ENCODE measurements at places on chromosomes 7 and 10.
A peak's percentile ranks its signal among the peaks of the same experiment; 100 is the strongest.

GRCh38 chr10:44399659-44400451 lies 15.0 kb upstream of the CXCL12 start:
- no peak for DNase-seq

DNA sequence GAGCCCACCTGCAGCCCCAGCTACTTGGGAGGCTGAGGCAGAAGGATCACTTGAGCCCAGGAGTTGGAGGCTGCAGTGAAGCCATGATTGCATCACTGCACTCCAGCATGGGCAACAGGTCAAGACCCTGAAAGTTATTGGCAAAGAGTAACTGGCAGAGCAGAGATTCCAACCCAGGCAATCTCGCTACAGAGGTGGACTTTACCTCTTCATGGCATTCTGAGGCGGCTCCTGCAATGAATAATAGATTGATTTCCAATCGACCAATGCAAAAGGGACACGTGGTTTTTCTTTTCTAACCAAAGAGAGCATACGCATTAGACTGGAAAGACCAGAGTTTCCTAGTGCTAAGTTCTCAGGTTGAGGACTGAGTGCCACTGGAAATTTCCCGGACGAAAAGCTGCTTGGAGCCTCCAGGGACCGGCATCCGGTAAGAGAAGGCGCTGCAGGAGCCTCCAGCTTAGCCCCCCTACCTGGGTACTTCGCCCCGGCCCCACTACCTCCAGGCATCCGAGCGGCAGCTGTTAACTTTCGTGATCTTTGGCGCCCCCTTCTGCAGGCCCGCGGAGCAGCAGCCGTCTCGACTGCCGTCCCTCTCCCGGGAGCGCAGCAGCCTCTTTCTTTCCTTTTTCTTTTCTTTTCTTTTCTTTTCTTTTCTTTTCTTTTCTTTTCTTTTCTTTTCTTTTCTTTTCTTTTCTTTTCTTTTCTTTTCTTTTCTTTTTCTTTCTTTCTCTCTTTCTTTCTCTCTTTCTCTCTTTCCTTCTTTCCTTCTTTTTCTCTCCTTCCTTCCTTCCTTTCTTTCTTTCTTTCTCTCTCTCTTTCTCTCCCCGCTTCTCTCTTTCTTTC lies 4.1 kb downstream of the MBLAC1 start:
- DNase-seq: peak; percentile 53

DNA sequence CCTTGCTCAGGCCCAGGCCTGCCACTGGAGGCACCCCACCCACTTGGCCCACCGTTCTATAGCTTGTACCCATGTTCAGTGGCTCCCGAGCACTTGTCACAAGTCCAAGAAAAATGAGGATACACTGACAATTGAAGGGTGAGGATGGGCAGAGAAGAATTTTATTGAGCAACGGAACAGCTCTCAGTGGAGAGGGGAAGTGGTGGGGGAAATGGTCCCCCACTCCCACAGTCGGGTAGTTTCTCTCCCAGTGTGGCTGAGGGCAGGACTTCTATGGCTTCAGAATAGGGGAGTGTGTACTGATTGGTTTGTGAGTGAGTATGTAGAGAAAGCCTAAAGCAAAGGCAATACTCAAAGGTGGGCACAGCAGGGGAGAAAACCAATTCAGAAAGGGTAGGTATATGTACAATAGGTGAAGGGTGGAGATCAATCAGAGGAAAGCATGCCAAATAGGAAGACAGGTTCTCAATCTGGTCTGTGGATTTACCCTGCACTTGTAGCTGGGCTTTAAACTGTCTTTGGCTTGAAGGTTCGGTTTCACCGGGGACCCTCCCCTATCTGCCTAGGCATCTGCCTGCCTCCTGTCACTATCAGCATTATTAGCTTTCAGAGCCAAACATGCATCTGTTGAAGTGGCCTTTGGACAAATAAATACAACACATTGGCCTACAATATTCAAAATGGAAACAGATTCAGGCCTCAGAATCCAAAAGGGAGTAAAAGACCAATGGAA lies 8.9 kb upstream of the TSPAN13 start:
- DNase-seq: no peak

DNA sequence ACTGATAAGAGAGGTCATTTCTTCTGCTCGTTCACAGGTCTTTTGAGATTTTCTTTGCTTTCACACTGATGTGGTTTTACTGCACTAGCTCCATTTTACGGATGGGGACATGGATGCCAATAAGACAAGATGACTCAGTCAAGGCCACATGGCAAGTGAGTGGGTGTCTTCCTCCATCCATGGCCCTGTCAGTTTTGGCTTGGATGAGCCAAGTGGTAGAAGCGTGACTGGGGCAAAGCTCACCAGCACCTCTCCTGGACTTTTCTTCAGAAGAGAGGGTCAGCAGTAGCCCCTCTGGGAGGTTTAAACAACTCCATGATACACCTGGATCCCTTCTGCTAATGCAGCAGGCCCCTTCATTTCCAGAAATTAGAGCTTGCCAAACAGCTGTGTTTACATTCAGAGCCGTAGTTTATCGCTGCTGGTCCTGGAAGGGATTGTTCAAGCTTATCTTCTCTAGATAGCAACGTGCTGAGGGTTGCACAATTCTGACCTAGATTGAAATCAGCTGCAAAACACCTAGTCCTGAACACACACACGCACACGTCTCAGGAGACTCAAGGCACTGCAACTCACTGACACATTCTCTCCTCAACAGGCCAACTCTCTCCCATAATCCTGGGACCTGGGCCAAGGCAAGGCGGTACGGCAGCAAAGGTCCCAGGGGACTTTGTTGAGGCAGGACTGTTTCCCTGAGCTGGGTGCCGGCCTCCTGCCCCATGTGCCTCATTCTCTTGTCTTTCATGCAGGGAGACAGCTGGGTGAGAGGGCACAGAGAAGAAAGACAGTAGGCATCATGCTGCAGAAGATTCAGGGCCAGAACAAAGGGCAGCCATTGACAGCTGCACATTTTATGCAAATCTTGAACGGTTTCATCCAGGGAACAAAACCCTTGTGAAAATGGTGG lies 14.2 kb upstream of the PDCD4 start:
- DNase-seq: no peak

GRCh38 chr7:32905175-32905662 lies 13.7 kb upstream of the KBTBD2 start:
- DNase-seq: peak; percentile 26

GRCh38 chr7:98826811-98827231 lies 43.0 kb downstream of the TMEM130 start:
- DNase-seq: peak; percentile 75

DNA sequence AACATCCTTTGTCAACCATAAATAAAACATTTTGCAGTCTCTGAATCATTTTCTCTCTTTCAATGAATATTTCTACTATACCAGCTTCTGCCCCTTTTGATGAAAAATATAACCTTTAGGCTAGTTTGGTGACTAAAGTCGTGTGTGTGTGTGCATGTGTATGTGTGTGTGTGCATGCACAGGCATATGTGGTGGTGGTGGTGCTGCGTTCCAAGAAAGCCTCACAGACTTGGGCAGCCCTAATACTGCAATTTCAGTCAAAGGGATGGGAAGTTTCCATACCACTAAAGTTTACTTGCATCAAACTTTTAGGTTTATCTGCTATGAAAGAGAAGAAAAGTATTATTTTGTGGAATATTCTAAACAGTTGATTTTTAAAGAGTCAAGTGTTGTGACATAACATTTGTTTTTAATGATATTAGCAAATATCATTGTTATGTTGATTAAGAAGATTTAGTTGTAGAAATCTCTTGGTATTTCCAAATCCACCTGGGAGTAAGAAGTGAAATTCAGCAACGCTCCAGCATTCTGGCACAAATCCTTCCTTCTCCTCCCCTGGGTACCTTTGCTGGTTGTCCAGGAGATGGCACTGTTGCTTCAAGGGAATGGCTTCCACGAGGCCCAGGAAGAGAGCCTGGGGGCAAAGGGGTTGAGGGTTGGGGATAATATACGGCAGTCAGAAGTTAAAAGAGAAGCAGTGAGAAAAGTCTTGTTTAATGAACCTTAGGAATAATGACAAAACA lies 41.5 kb downstream of the ASB4 start:
- DNase-seq: peak; percentile 81

DNA sequence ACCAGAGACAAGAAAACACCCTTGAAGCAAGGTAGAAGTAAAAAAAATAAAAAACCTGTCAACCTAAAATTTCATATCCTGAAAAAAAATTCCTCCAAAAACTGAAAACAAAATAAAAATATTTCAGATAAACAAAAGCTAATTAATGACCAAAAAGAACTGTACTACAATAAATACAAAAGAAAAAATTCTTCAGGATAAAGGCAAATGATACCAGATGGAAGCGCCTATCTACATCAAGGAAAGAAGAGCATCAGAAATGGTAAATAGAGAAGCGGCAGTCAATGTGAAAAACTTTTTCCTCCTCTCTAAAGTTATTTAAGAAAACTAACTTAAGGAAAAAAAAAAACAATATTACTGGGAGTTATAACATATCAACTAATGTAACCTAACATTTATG lies 79.8 kb downstream of the RSU1 start:
- DNase-seq: no peak

GRCh38 chr7:84175461-84175860 lies 19.1 kb downstream of the SEMA3A start:
- DNase-seq: no peak

DNA sequence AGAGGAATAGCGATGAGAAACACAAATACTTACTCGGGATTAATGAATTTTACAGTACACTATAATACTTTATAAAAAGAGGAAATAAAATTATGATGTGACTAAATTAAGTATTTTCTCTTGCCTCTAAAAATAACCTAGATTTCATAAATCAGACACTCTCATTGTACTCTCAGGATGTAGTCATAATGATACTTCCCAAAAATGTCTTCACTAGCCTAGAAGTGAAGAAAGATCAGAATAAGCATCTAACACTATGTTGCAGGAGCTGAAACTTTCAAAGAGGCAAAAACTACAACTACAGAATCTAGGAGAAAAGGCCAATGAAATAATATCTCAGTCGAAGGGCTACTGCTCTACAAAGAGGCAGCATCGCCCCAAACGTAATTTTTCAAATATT lies 49.4 kb downstream of the DNAJC1 start:
- no peak for DNase-seq

GRCh38 chr10:99540657-99541531 lies 8.2 kb downstream of the NKX2-3 start:
- DNase-seq: no peak

DNA sequence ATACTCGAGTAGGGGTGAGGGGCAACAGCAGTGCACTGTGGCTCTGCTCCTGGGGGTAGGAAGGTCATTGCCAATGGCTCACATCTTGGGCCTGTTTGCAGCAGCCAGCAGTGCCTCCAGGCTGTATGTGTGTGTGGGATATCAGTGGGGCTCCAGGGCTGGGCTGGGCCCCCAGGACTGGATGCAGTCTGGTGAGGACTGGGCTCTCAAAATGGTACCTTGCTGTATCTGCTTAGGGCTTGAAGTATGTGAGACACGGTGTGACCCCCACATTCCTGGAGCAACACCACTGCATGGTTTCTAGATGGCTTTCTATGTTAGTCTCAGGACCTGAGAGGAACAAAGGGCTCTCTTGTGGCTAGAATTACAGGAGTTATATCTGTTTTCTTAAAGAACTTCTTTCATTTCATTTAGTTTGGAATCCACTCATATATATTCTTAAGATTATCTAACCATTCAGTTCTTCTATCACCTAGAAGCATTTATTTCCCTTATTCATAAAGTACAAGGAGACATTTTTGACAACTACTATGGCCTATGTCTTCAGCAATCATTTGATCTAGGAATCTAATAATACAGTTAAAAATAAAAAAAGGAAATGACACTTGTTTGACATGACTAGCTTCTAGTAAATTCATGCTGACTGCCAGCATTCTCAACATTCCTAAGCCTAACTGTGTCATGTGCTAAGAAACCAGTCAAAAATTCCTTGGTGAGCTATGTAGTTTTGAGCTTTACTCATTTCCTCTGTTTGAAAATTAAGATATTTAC lies 443.2 kb upstream of the SEMA3A start:
- DNase-seq: no peak

- DNase-seq: no peak
Observed at GRCh38 chr10:132925614-132926013, 16.8 kb downstream of the CFAP46 start.

GRCh38 chr7:153190452-153190851 lies 430.9 kb downstream of the ACTR3B start:
- DNase-seq: no peak

GRCh38 chr7:40468891-40469864 lies 334.4 kb downstream of the SUGCT start:
- no peak for DNase-seq

DNA sequence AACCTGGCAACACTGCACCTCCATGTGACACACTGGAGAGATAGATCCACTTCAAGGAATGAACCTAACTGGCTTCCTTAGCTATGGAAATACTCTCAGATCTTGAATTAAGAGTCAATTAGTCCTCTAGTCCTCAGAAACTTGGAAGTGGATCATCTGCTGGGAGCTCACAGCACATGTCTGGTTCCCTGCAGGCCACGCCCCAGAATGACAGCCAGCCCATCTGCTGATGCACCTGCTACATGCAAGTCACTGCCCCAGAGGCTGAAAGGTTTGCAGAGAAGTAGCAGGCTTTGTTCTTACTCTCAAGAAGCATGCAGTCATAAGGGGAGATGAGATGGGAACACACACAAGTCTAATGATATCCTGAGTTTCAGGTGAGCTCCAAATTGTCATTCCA lies 275.9 kb downstream of the SKAP2 start:
- no peak for DNase-seq

- no peak for DNase-seq
Observed at GRCh38 chr7:20219446-20220292, 2.5 kb upstream of the MACC1 start.

DNA sequence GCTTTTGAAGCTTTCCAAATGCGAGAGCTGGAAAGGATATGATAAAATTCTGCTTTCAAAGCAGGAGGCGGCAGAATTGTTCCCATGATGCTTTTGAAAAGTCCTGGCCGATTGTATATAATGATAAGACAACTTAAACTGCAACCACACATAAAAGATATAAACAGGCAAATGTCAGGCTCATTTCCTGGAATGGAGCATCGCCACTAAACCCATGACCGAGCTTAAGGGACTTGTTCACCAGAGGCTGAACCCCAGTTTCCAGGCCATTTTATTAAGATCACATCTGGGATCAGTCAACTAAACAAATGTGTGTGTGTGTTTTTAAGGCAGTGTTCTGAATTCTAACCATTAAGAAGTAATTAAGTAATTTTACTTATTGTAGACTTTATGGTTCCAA lies 131.6 kb downstream of the ITGA8 start:
- DNase-seq: no peak

DNA sequence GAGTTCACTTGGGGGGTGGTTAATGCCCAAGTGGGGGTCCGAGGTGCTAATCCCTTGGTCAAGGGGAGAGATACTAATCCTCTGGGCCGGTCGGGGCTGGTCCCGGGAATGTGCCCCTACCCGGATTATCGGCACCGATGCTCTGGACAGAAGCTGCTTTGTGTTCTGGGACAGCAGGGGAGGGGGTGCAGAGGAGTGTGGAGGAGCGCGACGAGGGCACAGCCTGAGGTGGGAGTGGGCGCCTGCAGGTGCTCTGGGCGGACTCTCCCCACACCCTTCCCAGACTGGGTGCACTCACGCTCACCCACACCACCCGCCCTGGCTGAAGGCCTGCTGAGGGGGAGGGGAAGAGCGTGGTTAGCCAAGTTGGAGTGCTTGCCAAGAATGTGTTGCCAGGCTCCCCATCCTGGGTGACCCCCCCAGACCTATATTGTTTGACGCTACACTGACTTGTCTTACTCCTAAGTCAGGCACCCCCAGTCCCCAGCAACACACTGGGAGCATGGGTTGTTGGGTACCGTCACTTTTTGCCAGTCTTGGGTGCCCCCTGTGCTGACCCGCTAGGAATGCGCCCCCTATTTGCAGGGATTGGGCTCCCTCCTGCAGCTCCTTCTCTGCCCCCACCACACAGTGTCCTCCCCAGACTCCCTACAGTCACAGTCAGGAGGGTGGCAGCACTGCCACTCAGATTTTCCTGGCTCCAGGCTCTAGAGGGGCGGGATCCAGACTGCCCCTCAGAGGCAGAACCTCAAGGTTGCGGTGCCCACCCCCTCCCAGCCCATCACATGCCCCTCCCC lies 1.2 kb downstream of the SLC4A2 start:
- DNase-seq: peak; percentile 28

All from anterior cingulate cortex (tissue), 58 donors.